ENCODE measurements at places on chromosomes 16 and 17. TPM values are rescaled to one million over a fixed set of nuclear protein-coding genes. Genes with fewer than 3 reads are reported as not detected.
A peak's percentile ranks its signal among the peaks of the same experiment; 100 is the strongest.

The ARHGAP23 gene
- total RNA-seq = 150 TPM

The CCL7 gene
- total RNA-seq = 0.83 TPM

The C16orf46 gene
- 1.6 TPM for total RNA-seq

The DNASE1L2 gene
- total RNA-seq = 0.50 TPM

The RABEP1 gene
- 39.5 TPM for total RNA-seq

The CCDC200 gene
- total RNA-seq = not detected

The FBXW10 gene
- total RNA-seq = not detected

The CASKIN1 gene
- total RNA-seq = 0.32 TPM

The SBK1 gene
- total RNA-seq = under 0.01 TPM

The KRTAP2-3 gene
- total RNA-seq = not detected

The DDX52 gene
- 14.9 TPM for total RNA-seq

- peak; percentile 53 for DNase-seq
Measured at GRCh38 chr16:51540259-51540658, 389.2 kb upstream of the SALL1 start.

- no peak for DNase-seq
Measured at GRCh38 chr17:6450926-6451832, 6.9 kb downstream of the PIMREG start.

GRCh38 chr17:56851008-56851407 lies 17.1 kb downstream of the DGKE start:
- DNase-seq = no peak

GRCh38 chr17:69485251-69485661 lies 70.8 kb downstream of the MAP2K6 start:
- no peak for DNase-seq

GRCh38 chr16:82716361-82716855 lies 89.6 kb downstream of the CDH13 start:
- no peak for DNase-seq

DNA sequence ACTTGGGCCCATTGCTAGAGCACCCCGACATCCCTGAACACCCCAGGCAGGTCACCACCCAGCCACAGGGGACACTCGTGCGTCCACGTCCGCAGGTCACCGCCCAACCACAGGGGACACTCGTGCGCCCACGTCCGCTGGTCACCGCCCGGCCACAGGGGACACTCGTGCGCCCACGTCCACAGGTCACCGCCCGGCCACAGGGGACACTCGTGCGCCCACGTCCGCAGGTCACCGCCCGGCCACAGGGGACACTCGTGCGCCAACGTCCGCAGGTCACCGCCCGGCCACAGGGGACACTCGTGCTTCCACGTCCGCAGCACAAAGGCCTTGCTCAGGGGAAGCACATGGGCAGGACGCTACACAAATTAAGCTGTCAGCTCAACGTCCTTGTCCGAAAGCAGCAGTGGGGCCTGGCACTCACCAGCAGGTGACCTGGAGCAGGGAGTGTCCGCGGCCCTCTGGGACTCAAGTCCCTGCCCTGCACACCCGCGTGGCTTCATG lies 17.7 kb downstream of the GALNS start:
- no peak for DNase-seq

GRCh38 chr17:14325618-14326167 lies 24.8 kb downstream of the HS3ST3B1 start:
- no peak for DNase-seq

- no peak for DNase-seq
Measured at GRCh38 chr17:50210240-50211225, 9.1 kb upstream of the COL1A1 start.

DNA sequence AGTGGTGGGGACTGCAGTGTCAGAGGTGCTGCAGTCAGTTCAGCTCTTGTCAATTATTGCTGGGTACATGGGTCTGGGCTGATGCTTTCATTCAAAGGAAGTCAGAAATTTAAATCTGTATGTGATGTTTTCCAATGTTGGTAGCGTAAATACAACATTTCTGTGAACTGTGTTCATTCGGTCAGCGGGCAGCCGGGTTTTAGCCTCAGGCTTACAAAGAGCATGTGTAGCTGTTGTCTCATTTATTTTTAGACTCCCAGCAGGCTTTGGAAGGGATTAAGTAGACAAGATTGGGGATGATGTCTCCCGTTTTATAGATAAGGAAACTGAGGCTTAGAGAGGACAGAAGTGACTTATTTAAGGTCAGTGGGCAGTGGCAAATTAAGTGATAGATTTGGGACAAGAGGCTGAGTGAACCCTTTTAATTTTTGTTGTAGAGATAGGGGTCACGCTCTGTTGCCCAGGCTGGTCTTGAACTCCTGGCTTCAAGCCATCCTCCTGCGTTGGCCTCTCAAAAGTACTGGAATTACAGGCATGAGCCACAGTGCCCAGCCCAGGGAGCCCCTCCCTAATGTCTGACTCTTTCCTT lies 8.1 kb downstream of the AQP8 start:
- DNase-seq = no peak

DNA sequence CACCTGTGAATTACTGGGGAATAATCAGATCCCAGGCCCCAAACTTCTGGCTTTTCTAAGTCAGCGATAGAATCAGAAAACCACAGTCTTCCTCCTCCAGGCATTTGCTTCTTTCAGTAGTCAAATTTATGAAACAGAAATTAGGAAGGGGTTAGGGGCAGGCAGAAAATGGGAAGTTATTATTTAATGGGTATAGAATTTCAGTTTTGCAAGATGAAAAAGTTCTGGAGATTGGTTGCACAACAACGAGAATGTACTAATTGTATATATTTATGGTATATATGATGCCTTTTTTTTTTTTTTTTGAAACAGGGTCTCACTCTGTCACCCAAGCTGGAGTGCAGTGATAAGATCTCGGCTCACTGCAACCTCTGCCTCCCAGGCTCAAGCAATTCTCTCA lies 23.5 kb downstream of the ORC6 start:
- DNase-seq = no peak

DNA sequence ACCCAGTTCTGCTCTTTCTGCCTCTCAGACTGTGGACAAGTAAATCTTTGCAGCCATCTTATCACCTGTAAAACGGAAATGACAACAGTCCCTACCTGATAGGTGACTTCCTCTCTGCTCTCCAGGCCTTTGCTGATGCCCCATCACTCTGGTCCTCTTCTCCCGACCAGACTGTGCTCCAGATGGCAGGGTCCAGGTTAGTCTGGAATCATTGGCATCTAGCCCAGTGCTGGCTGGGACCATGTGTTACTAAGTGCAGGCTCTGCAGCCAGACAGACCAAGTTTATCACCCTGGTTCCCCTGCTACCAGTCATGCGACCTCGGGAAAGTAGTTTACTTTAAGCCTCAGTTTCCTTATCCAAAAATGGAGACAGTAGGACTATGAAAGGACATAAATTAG lies 1.8 kb upstream of the NUBP1 start:
- no peak for DNase-seq

GRCh38 chr16:7579454-7579853 lies 246.8 kb downstream of the RBFOX1 start:
- no peak for DNase-seq

GRCh38 chr17:19005789-19006430 lies 1.3 kb upstream of the FAM83G start:
- no peak for DNase-seq

DNA sequence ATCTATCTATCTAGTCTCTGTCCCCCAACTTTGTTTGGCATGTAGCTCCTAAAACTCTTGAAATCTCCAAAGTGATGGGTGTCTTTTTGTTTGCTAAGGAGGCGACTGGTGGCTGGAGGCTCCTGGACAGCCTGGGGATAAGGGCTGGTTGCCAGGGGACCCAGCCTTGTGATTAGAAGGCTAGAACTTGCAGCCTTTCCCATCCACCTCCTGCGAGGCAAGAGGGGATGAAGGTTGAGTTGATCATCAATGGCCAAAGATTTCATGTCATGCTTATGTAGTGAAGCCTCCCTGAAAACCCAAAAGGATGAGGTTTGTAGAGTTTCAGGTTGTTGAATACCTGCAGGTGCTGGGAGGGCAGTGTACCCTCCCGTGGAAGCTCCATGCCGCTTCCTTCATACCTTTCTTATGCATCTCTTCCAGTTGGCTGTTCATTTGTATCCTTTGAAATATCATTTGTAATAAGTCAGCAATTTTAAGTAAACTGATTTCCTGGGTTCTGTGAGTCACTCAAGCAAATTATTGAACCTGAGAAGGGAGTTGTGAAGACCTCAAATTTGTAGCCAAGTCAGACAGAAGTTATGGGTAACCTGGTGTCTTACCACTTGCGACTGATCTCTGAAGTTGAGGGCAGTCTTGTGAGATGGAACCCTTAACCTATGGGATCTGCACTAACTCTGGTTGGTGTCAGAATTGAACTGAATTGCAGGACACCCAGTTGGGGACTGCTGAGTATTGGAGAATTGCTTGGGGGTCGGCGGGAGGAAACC lies 202.4 kb downstream of the SEC14L1 start:
- DNase-seq = peak; percentile 5

- no peak for DNase-seq
Measured at GRCh38 chr17:56481659-56482058, 111.8 kb upstream of the NOG start.

GRCh38 chr17:10843811-10844210 lies 5.9 kb upstream of the PIRT start:
- no peak for DNase-seq

GRCh38 chr17:50152736-50153135 lies 2.3 kb upstream of the PPP1R9B start:
- no peak for DNase-seq

GRCh38 chr17:63426041-63426916 lies 19.8 kb downstream of the CYB561 start:
- DNase-seq = no peak

DNA sequence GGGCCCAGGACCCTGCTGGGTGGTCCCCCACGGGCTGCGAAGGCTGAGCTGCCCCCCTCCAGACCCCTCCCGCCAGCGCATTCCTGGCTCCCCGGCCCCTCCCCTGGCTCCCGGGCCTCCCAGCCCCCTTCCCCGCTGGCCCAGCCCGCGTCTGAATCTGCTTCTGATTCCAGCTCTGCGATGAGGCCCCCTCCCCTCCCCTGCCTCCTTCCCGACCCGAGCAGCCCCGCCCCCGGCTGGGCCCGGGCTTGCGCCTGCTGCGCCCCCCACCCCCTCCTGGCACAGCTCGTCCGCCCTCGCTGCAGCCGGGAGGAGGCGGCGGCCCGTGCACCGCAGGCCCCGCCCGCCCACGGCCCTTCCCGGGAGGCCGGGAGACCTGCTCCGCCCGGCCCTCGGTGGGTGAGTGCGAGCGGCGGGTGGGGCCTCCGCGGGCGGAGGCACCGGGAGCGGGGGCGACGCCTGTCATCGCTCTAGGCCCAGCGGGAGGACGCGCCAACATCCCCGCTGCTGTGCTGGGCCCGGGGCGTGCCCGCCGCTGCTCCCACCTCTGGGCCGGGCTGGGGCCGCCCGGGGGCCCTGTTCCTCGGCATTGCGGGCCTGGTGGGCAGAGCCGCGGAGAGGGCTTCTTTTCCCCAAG lies at the start of gene NTN3:
TSS of gene NTN3 (plus strand) at position 282 of the 637 bp plus-strand sequence. CDS start 405 bp downstream, outside the sequence.
- DNase-seq = no peak

GRCh38 chr16:1002399-1003166 lies 21.0 kb downstream of the SOX8 start:
- DNase-seq = no peak

GRCh38 chr17:78876094-78876597 lies 26.9 kb downstream of the CEP295NL start:
- no peak for DNase-seq

DNA sequence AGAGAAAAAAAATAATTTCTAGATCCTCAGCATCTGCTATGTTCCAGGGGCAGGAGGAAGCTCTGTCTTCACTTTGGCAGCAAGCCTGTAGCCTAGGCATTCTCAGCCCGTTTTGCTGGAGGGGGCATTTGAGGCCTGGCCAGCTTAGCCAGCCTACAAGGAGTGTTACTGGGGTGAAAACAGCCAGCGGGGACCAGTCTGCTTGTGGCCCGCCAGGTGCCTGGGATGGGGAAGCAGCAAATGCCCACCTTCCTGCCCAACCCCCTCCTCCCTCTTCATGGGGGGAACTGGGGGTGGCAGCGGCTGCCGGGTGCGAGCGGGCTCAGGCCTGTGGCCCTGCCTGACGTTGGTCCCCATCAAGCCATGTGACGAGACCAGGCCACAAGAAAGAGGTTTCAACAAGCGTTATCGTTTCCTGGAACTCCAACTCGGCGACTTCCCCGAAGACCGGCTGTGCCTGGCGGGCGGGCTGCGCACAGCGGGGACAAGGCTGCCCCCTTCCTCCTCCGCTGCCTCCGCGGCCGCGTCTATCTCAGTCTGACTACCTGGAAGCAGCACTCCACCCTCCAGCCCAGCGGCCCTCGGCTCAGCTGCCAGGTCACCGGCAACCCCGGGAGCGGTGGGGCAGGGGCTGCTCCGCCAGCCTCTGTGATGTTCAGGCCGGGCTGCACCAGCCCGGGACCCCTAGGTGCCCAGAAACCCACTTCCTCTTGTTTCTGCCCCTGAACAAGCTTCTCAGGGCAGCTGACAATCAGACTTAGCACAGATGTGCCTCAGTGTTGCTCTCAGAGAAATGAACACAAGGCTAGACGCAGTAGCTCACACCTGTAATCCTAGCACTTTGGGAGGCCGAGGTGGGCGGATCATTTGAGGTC lies 22.9 kb downstream of the SOCS1 start:
- no peak for DNase-seq

DNA sequence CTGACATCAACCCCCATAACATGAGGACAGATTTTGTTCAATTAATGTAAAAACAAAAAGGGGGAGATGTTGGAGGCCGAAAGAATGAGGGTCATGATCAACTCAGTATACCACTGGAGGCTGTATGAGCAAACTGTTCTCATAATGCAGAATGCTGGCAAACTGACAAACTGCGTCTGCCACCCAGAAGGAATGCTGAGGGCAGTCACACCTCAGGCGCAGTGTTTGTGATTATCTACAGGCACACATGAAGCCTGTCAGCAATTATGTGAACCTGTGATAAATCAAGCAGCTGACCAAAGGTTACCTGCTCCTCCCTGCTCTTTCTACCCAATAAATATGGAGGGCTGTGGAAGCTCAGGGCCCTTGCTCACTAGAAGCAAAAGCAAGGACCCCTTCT lies 27.3 kb downstream of the CD300LG start:
- DNase-seq = no peak

DNA sequence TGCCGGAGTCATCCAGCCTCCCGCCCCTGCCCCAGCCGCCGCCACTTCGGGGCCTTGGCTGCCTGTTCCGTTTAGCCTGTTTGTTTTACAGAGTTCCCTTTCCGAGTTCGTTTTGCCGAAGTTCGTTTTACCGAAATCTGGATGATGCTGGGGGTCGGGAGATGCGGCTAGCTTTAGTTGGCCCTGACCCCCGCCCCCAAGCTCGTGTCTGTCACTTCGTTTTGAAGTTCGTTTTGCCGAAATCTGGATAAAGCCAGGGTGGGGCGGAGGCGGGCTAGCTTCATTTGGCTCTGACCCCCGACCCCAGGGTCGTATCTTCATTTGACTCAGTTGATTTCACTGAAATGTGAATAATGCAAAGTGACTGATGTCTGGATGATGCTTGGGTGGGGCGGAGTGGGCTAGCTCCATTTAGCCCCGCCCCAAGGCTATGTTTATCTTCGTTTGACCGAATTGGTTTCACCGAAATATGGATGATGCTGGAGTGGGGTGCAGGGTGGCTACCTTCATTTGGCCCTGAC lies 591 bp downstream of the PSMD7 start:
- no peak for DNase-seq

GRCh38 chr17:83190004-83190385 lies 110.6 kb downstream of the METRNL start:
- no peak for DNase-seq
